ENCODE measurements at places on chromosomes 4 and X.
A peak's percentile ranks its signal among the peaks of the same experiment; 100 is the strongest.

GRCh38 chr4:92551616-92552015 lies 247.8 kb downstream of the GRID2 start:
- no peak for DNase-seq

DNA sequence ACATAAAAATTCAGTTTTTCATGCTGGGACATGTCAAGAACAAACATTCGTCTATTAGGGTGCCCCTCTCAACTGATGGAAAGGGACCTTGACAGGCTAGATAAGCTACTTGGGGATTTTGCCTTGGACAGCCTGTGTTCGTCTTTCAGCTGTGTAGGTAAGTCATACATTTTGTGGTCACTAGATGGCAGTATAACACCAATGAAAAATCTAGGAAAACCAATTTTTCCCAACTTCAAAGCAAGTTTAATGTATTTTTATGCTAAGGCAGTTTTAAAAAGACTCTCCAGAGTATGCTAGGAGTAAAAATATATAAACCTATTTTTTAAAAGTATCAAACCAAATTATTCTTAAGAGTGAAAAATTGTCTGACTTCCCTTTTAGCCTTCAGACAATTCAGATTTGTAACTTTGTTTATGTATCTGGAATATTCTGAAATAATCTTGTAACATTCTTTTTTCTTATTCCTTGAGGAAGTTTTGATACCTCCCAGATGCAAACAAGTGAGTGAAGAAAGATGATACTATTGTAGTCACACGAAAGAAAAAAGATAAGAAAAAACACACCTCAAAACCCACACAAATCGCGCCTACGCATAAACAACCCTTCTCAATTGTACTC lies 158.3 kb downstream of the CPE start:
- DNase-seq, result no peak

DNA sequence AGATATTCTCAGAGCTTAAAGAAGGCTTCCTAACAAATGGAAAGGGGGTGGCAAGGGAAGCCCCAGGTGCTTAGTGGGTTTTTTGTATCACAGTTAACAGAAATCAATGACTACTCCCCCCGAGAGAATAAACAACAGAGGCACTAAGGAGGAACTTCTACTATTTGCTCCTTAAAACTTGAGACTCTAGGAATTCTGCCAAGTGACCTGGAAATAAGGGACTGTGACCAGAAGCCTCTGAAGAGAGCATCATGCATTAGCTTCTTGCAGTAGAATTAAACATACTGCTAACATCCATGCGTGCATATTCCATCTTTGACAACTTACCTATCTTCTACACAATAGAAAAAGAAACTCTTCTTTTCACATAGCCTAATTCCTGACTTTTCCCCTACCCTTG lies 86.8 kb downstream of the CAMK2D start:
- DNase-seq, result no peak

GRCh38 chr4:176885224-176885623 lies 92.5 kb upstream of the VEGFC start:
- no peak for DNase-seq

- no peak for DNase-seq
Measured at GRCh38 chrX:10526451-10526850, 93.9 kb downstream of the MID1 start.

- no peak for DNase-seq
Measured at GRCh38 chr4:84366161-84366560, 132.9 kb downstream of the NKX6-1 start.

- DNase-seq, result no peak
Measured at GRCh38 chr4:90994851-90995574, 867.8 kb downstream of the CCSER1 start.

GRCh38 chr4:38132107-38132673 lies 172.0 kb downstream of the PTTG2 start:
- DNase-seq, result peak; percentile 51
